WTC11 (cell line): ENCODE measurements at places on chromosomes 1 and 21. TPM values are rescaled to one million over a fixed set of nuclear protein-coding genes. Genes with fewer than 3 reads are reported as not detected.

The CLEC20A gene
- total RNA-seq, result not detected in 3 replicates

The FAM151A gene
- total RNA-seq, result 0.11 TPM in 1 of 3 replicates, not detected in the others

The RGS2 gene
- total RNA-seq, result 13.1 to 19.1 TPM (median 18.7 TPM) in 3 replicates

The SPATA6 gene
- 16.0 to 17.7 TPM (median 17.1 TPM) in 3 replicates for total RNA-seq

The TMPRSS15 gene
- total RNA-seq, result not detected in 3 replicates

The TRIM46 gene
- 20.3 to 22.1 TPM (median 21.4 TPM) in 3 replicates for total RNA-seq

The ASCL5 gene
- total RNA-seq, result 0.18 to 0.53 TPM (median 0.31 TPM) in 3 replicates

DNA sequence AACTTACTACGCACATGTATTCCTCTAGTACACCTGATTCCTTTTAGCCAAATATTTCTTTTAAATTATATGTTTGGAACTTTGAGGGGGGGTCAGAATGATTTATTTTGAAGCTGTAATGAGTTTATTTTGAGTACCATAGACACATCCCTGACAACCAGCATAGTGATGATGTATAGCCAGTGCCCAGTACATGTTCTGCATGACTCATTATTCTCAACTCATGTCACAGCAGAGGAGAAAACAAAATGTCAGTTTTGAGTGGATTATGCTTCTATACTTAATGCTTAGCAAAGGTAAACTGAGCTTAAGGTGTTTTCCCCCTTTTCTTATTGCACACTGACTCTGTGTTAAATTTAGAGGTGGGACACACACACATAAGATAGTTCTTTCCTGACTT, 22.4 kb upstream of the LEPR start:
- DNase-seq, result no peak

DNA sequence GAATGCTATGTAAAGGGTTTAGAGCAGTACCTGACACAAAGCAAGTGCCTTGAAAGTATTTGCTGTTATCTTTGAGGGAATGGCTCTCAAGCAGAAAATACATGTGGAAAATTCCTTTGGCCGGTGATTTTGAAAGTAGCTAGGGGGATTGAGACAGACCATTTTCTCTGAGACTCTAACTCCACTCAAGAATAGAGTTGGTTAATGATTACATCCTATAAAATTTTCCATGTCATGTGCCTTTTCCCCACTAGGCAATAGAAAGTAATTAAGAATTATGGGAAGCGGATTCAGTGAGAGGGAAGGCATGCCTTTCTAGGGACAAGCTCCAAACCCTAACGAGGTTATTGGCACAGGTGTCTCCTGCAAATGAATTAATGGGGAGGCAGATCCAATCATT, 276.0 kb downstream of the GPATCH2 start:
- no peak for DNase-seq

GRCh38 chr1:24641646-24642151, 1.4 kb upstream of the SRRM1 start:
- peak; percentile 26 for DNase-seq

DNA sequence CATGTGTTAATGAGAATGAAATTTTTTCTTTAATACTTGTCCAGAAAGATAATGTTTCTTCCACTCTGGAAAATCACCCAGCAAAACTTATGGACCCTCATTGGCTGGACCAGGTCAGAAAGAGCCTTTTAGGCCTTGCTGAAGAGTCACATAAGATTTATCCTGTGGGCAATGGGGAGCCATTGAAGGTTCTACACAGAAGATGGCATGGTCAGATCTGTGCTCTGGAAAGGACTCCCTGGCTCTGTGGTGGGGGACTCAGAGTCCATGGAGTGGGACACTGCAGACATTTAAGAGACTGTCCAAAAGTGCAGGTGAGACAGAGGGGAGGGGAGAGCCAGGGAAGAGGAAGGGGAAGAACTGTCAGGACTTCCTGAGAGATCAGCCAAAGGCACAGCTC, 66.4 kb downstream of the DHRS3 start:
- DNase-seq, result no peak

DNA sequence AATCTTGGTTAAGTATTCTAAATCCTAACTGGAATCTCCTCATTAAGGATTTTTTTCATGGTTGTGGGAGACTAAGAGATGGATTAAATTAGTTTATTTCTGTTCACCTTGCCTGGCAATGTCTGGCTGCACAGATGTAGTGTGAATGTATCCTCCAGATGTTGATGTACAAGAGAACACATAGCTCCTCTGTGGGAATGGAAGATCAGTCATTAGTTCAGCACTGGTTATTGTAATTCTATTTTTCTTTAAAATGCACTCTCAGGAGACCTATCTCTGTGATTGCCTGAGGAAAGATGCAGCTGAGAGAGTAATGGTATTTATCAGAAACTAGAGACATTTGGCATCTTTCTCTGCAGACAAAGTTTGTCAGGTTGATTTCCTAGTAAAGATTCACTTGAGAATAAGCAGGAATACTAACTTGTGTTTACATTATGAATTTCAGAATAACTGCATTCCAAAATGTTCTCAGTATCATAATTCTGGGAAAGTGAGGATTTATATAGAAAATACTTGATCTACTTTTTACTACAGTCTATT, 178.6 kb downstream of the GIPC2 start:
- DNase-seq, result no peak

DNA sequence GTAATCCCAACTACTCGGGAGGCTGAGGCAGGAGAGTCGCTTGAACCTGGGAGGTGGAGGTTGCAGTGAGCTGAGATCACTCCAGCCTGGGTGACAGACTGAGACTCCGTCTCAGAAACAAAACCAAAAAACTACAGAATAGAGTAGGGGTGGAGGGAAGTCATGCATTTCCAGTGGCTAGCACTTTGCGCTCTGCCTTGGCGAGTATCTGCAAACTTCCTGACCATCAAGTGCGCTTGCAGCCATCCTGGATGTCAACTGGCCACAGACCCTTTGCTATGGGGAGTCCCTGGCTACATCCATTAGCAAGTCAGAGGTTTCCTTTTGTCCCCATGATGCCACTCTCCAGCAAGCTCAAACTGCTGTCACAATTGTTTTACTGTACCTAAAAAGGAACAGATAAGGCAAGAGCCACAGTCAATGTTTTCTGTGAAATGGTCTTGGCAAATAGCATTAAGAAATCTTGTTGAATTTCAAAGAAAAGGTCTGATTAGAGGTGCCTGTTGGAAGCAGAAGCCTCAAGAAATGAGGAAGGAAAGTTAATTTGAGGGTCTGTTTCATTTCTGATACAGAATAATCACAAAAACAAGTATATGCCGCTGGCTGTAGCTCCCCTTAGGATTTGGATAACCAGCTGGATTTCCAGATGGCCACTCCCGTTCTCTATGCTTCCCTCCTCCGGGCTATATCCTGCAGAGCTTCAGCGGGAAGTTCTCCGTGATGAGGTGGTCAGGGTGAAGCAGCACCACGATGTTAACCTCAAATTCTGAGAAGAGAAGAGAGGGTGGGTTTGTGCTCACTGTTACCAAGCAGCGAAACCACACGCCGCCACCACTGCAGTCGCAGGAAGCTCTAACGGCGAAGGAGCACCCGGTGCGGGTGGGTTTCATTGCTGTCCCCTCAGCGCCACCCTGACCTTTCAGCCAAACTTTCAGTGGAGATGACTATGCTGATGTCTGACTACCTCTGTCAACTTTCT, 42.0 kb downstream of the VPS26C start:
- no peak for DNase-seq

GRCh38 chr1:43549921-43550597, 19.4 kb downstream of the PTPRF start:
- DNase-seq, result peak; percentile 96

- DNase-seq, result no peak
These were observed 532.0 kb downstream of the RWDD3 start for GRCh38 chr1:95766036-95766435.

DNA sequence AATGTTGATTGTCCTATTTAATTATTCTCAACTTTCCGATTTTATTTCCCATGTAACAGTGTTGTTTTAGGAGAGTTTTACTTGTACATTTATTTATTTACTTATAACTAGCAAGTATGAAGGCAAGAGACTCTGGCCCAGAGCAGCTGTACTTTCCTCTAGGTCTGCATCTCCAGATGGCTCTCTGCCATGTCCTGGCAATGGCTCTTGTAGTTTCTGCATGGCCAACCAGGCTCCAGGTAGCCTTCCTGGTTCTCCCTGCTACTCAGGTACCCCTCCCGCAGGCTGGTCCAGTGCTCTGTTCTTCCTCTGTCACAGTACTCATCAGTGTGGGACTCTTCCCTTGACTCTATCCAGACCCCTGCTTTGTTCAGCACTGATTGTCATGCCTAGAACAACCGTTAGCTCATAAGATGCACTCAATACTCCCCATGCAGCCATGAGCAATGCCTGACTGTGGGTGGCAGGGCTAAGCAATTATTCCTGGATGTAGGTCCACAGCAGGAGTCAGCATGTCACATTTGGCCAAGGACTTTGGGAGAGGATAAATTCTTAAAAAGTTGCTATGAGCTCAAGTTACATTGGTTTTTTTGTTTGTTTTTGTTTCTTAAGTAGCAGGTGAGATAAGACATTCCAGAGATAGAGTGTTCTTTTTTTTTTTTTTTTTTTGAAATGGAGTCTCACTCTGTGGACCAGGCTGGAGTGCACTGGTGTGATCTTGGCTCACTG, 10.9 kb upstream of the IL20 start:
- DNase-seq, result no peak

DNA sequence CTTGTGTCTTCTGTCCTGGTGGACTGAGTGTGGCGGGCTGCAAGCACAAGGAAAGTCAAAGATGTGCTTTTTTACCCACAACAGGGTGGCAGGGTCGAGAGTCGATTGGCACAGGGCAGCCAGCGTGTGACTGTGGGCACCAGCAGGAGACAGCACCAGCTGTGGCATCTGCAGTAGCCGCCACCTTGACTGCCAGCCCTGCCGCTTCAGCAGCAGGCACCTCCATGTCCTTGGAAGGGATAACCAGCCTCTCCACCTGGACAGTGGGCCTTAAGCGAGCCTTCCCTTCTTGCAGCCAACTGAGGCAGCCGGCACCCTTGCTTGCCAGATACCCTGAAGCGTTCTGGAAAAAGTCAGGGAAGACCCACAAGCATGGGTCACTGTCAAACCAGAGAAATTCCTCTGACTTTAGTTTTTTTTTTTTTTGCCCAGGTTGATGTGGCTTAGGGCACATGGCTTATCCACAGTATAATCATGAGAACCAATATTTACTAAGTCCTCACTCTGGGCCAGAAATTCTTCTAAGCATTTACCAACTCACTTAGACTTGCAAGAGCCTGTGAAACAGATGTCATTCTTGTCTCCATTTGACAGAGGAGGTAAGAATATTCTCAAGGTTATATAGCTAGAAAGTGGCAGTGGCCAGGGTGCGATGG, 30.1 kb upstream of the PTGFRN start:
- no peak for DNase-seq

DNA sequence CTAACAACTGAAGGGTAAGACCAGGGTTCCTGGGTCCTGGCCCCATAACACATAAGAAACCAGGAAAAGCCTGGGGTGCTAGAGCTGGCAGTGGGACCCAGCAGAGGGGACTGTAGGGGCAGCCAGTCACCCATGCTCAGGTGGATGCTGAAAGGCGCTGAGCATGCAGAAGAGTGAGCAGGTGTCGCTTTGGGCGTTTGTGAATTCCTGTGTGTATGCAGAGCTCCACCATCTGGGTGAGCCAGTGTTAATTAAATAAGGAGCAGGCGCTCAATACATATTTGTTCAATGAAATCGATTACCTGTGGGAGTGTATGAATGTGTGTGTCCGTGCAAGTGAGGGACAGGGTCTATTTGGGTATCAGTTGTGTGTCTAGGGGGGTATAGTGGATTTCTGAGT, 499 bp downstream of the C1QA start:
- DNase-seq, result no peak

GRCh38 chr1:87688136-87688535, 359.5 kb downstream of the LMO4 start:
- DNase-seq, result no peak

- no peak for DNase-seq
These were observed 6.8 kb upstream of the PSMG1 start for GRCh38 chr21:39189857-39190604.

DNA sequence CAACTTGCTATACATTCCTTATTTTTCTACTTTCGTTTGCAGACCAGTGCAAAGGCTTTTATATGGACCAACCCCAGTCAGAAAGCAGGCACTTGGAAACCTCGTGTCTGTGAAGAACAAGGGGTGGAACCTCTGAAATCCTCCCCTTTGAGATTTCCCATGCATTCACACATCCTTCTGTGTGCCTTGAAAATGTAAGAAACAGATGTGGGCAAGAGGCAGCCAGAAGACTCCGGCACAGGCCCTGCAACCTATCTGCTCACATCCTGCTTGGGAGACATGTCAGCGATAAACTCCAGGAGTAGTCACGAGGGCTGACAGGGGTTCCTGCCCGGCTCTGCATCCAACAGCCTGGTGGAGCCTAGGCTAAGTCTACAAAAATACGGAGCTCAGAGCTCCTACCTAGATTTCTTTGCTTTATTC, 42.5 kb downstream of the ETS2 start:
- no peak for DNase-seq

- peak; percentile 52 for DNase-seq
These were observed 20.8 kb upstream of the MACF1 start for GRCh38 chr1:39183503-39184353.

DNA sequence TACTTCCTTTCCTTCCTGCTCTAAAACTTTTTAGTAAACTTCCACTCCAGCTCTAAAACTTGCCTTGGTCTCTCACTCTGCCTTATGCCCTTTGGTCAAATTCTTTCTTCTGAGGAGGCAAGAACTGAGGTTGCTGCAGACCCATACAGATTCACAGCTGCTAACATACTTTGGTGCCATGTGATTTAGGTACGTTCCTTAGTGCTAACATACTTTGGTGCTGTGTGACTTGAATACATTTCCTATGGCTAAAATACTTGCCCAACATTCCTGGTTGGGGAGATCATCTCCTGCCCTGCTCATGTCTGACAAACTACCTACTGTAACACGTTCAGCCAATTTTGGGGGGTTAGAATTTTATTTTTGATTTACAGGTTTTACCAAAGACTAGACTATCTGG, 6.8 kb upstream of the ZBTB40 start:
- DNase-seq, result no peak

DNA sequence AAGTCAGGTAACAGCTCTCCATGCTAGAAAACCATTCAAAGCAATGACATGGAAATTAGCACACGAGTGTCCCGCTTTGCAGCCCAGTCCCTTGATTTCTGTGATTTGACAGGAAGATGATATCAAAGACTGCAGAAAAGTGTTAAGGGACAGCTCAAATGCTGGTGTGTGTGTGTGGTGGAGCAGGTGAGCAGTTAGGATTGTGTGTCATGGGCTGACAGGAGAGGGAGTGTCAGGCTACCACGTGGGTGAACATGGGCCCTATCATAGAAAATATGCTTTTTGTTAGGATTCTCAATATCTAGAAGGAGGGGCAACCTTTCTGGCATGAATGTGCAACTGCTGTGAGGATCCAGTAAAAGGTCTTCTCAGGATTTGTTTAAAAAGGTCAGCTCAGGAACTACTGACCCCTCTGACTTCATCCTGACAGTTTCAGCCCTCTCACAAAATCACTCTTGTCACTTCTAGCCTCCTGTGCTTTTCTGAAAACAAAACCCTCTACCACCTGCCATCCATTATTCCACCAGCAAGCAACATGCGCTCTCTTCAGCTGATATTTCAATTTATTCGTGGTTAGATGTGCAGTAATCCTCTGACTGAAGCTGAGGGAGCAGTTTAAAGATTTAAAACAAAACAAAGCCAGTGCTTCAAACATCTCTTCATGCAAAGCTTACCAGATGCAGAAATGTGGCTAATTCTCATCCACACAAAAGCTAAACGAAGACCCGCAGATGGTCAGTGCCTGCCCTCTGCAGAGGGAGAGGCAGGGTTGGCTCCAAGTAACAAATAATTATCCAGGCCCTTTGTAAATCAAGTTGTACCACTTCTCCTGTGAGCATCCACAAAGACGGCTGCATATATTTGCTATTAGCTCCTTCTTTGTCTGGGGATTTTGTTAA, 397.9 kb downstream of the PTBP2 start:
- DNase-seq, result no peak

- no peak for DNase-seq
These were observed 113.7 kb downstream of the FCRL5 start for GRCh38 chr1:157438613-157439012.
